ENCODE measurements at places on chromosomes 2 and 18.

GRCh38 chr2:20609349-20609994, 41.4 kb downstream of the HS1BP3 start:
- no peak for DNase-seq

GRCh38 chr2:31693882-31694281, 113.1 kb upstream of the SRD5A2 start:
- no peak for DNase-seq

DNA sequence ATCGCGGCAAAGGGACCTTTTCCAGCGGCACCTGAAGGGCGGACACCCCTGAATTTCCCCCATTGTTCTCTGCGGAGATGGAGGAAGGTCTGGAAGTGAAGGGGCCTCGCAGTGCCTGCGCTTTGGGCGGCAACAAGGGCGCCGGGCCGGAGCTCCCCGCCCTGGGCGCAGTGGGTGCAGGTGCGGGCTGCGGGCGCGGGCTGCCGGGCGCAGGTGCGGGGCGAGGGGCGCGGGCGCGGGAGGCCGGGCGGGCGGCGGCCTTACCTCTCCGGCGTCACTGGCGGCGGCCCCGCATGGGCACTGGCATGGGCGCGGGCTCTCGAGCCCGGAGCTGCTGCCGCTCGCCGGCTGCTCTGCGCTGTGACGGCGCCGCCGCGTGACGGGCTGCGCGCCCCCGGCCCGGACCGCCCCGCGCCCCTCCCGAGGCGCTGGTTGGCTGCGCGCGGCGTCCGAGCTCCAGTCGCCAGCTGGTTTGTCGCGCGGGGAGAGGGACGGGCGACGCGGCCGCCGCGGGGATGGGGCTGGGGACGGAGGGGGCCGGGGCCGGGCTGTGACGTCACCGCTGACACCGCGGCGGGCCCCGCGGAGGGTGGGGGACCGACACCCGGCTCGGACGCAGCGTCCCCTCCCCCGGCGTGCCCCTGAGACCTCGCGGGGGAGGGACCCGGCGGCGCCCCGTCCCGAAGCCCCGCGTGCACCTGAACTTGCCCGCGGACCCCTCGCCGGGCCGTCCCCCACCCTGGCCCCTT, at the start of gene KIF1A:
TSS of gene KIF1A (minus strand) at position 362 of the 749 bp plus-strand sequence. CDS start 22,467 bp downstream, outside the sequence.
- DNase-seq = peak; percentile 95

- no peak for DNase-seq
Measured at GRCh38 chr2:148901142-148901541, 26.1 kb downstream of the KIF5C start.

- DNase-seq = no peak
Measured at GRCh38 chr2:240981280-240981679, 17.1 kb upstream of the SNED1 start.

GRCh38 chr18:10293966-10294365, 160.5 kb upstream of the APCDD1 start:
- DNase-seq = no peak

DNA sequence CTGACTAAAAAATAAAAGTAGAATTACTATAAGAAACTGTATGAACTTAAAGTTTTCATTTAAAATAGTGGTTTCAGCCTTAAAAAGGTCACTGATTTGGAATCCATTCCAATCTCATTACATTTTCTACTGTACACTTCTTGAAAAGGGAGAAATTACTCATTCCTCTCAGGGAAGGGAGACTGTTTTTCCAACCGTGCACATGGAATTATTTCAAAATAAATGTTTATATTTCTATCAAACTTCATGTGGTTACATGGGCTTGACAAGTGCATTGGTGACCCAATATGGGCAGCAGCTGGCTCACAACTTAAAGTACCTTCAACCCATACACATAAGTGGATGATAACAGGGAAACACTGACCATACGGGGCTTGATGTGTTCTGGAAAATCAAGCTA, 324.5 kb upstream of the THUMPD2 start:
- DNase-seq = no peak

DNA sequence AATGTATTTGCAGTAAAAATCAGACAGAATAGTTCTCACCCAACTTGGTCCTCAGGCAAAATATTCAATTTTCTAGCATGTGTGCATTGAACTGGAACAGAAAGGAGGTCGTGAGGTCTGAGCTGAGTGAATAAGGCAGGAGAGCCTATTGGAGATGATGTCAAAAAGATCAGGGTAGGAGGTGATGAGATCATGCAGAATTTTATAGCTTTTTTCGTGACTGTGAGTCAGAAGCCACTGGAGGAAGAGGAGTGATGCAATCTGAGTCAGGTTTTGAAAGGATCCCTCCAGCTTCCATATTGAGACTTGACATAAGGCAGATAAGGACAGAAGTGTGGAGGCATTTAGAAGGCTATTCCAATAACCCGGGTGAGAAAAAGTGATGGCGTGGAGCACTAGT, 299.5 kb upstream of the SOX11 start:
- no peak for DNase-seq

DNA sequence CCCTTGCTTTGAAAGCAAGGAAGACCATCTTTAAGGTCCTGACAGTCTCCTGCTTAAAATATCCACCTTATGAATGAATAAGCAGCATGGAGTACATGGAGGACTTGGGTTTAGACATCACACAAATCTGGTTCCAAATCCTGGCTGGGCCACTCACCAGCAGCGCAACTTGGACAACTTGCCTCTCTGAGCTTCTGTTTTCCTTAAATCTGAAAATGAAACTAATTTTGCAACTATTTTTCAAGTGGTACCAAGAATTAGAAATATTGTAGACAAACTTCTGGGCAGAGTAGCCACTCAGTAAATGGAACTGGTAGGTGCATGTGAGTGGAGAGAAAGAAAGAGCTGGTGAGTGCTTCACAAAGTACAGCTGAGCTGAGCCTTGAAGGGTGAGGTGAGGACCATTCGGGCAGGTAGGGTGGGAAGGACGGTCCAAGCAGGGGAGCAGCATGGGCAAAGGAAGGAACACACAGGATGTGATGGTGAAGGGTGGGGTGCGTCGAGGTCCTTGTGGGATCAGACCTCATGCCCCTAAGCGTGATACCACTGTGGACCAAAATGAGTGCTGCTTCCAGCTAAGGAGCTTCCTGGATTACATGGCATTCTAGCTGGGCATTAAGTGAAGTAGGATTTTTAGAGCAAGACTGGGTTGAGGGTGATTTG, 14.4 kb upstream of the TET3 start:
- DNase-seq = no peak

DNA sequence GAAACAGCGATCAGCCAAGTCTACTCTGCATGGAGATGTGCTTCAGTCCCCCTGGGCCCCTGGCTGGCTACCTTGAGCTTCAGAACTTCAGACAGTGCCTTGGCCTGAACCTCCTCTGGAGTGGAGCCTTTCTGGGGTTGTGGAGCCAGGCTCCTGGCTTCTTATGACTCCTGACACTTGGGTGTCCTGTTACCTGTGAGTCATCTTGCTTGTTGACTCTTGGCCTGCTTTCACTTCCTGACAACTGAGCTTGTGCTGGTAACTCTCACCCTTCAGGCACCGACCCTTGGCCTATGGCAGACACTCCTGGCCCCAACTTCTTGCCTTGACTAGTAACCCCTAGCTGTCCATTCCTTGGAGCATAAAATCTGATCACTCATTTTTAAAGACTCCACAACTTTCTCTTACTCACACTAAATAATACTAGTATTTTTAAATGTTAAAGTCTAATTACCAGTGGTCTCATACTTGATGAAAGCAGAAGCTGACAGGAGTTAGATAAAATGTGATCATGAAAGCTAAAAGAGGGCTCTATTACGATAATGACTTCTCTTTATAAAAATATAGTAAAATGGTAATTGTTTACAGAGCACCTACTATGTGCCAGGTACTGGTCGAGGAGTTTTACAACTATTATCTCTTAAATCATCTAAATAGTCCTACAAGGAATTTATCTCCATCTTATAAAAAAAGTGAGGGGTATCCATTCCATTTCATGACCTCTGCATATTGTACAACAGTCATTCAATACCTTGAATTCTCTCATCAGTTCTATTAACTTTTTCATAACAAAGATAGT, 46.3 kb upstream of the VIT start:
- DNase-seq = no peak

GRCh38 chr18:53458944-53459580, 765.4 kb downstream of the MBD2 start:
- peak; percentile 22 for DNase-seq

- no peak for DNase-seq
Measured at GRCh38 chr2:56239437-56239836, 55.6 kb downstream of the CCDC85A start.

- no peak for DNase-seq
Measured at GRCh38 chr2:191215666-191216065, 29.5 kb upstream of the MYO1B start.

GRCh38 chr2:110113961-110114591, 1.5 kb downstream of the MALL start:
- DNase-seq = no peak

GRCh38 chr2:70905443-70906421, 30.0 kb upstream of the ATP6V1B1 start:
- DNase-seq = no peak

DNA sequence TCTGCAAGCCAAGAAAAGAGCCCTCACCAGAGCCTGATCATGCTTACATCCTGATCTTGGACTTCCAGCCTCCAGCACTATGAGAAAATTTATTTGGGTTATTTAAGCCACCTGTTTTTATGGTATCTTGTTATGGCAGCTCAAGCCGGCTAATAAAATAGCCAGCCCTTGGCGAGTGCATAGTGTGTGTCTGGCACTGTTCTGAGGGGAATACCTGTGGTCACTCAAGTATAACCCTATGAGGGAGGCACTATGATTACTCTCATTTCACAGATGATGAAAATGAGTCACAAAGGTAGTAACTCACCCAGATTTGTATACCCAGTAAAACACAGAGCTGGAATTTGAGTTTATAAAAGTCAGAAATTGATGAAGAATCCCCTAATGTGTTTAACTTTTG, 556.9 kb upstream of the SETBP1 start:
- no peak for DNase-seq

GRCh38 chr18:79875531-79875919, 75.9 kb downstream of the SLC66A2 start:
- no peak for DNase-seq

DNA sequence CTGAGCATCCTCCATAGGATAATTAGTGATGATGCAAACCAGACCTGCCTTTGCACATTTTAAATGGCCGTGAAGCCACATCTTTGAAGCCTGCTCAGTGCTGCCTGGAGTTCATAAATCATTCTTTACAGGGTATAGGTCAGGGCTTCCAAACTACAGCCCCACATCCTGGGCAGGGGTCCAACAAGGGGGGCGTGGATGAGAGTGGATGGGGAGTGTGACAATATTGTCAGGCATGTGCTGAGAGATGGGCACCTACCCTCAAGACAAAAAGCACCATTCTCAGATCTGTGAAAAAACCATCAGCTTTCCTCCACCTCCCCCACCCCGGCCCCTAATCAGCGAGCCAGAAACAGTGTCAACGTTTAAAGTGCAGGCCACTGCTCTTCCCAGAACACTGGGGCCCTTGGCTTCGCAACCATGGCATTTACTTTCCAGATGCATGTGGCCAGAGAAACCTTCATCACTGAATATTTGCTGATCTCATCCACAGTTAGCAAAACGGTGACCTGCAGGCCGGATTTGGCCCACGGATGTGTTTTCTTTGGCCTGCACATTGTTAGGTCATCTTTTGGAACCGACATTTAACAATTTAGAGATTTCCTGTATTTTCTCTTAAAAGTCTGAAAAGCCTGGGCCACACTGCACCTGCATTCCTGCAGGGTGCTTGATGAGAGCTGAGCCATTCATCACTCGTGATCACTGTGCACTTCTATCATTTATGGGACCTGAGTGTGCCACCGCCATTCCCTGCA, 130.7 kb downstream of the ANKRD44 start:
- DNase-seq = no peak

- no peak for DNase-seq
Measured at GRCh38 chr2:3291750-3292149, 85.9 kb downstream of the EIPR1 start.

- DNase-seq = no peak
Measured at GRCh38 chr2:233915128-233915527, 2.0 kb upstream of the TRPM8 start.

DNA sequence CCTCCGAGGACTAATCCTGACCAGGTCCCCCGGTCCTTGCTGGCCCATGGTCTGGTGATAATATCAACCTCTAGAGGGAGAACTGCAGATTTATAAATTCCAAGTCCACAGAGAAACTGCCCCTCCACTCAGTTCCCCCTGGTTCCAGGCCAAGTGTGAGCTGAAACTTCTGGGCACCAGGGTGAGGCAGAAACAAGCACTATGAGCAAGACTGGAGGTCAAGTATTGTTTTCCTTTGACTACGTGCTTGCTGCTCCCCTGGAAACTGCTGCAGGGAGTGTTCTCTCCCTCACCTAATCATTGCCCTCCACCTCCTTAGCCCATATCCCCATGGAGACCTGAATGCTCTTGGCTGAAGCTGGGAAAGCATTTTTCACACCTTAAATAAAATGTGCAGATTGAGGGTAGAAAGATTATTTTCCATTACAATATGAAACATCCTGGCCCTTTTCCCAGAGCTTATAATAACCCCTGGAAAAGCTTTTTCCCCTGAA, 135.2 kb downstream of the RDH14 start:
- DNase-seq = no peak

- DNase-seq = no peak
Measured at GRCh38 chr2:200459101-200459500, 50.8 kb downstream of the KCTD18 start.

DNA sequence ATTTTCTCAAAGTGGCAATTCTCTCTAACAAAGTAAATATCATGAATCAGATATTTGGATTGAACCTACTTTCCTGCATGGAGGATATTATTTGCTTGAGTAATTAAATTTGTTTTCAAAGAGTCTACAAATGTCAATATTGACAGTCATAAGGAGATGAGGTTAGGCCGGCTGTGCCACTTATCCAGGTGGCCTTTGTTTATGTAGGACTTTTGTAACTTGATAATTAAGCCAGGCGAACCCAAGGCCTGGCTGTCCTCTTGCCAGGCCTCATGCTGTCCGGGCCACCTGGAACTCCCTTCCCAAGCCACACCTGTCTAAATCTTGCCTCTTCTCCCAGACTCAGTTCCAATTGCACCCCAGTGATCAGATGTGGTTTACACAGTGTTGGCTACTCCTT, 255.2 kb downstream of the ACKR3 start:
- DNase-seq = no peak
